Vagina (tissue), 2 donors: ENCODE measurements at places on chromosomes 16 and 17. TPM values are rescaled to one million over a fixed set of nuclear protein-coding genes. Genes with fewer than 3 reads are reported as not detected.
A peak's percentile ranks its signal among the peaks of the same experiment; 100 is the strongest.

DNA sequence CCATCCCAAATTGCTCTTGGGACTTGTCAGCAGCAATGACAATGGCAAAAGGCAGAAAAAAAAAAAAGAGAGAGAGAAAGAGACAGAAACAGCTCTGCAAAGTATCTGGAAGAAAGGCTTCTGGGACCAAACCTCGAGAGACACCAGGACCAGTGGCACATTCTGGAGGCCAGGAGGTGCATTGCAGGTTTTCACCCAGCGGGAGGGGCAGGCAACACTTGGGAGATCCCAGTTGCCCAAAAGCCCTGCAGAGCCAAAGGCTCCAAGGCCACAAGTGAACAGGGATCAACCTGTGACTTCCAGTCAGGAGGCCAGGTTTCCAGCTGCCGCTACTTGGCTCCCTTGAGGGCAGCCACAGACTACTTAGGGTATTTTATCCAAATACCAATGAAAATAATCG, 110.8 kb upstream of the CDH5 start:
- H3K4me1 ChIP-seq = peaks cover 14% of the 10 kb centered on the region
- no peak overlapping the region for H3K27ac ChIP-seq
- no peaks in the 10 kb centered on the region for H3K27me3 ChIP-seq
- H3K4me3 ChIP-seq = no peak overlapping the region
- no peaks in the 10 kb centered on the region for H3K36me3 ChIP-seq
- DNase-seq = no peak

GRCh38 chr17:44522883-44523671, 19.9 kb upstream of the GPATCH8 start:
- DNase-seq = no peak
- H3K27me3 ChIP-seq = no peaks in the 10 kb centered on the region
- H3K36me3 ChIP-seq = no peaks in the 10 kb centered on the region
- H3K4me3 ChIP-seq = no peak overlapping the region

- no peak overlapping the region for H3K27ac ChIP-seq
- no peaks in the 10 kb centered on the region for H3K27me3 ChIP-seq
- no peak for DNase-seq
- no peak overlapping the region for H3K4me3 ChIP-seq
These were observed 10.2 kb downstream of the COTL1 start for GRCh38 chr16:84607694-84608093.

DNA sequence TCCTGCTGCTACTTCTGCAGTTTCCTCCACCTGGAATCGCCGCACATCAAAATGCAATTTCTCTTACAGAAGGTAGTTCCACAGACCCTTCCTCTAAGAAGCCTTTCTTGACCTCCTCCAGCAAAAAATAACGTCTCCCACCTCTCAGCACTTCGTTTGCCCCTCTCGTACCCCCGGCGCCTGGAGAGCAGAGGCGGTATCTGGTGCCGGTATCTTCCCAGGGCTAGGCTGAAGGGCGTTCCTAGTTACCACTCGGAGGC, 482 bp downstream of the DCTPP1 start:
- H3K36me3 ChIP-seq = no peaks in the 10 kb centered on the region
- H3K4me3 ChIP-seq = peak overlapping the region; percentile 79
- peaks cover 21% of the 10 kb centered on the region for H3K4me1 ChIP-seq
- no peaks in the 10 kb centered on the region for H3K27me3 ChIP-seq

DNA sequence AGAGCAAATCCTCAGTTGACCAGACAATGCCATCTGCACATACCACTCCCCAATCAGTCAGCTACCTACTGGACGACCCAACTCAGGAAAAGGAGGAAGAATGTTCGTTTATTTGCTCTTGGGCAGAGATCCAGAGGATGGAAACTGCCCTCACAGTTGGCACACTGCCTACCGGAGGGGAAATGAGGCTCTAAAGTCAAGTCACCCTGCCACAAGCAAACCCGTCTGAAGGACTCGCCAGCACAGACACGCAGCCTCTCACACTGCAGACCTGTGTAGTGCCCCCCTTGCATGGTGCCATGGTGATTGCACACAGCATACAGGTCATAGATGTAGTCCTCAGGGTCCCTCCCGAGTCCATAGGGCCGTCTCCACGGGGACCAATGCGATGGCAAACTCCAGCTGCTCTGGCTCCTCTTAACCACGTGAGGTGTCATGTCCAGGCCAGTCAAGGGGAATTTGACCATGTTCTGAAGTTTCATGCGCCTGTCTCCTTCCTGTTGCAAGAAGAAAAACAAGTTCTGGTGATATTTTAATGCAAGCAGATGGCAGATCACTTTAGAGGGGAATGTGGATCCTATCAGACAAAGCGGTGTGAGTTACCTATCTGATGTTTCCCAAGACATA, 69.5 kb downstream of the USP31 start:
- peaks cover 13% of the 10 kb centered on the region for H3K4me1 ChIP-seq
- H3K36me3 ChIP-seq = no peaks in the 10 kb centered on the region
- no peak overlapping the region for H3K4me3 ChIP-seq
- H3K27me3 ChIP-seq = no peaks in the 10 kb centered on the region
- H3K27ac ChIP-seq = no peak overlapping the region
- DNase-seq = no peak

GRCh38 chr16:85602402-85603202, 10.5 kb upstream of the GSE1 start:
- no peak for DNase-seq
- peak overlapping the region; percentile 48 for H3K27ac ChIP-seq
- no peak overlapping the region for H3K4me3 ChIP-seq
- H3K27me3 ChIP-seq = no peaks in the 10 kb centered on the region

GRCh38 chr16:67236563-67237395, 9.8 kb downstream of the TMEM208 start:
- DNase-seq = no peak
- peaks cover 48% of the 10 kb centered on the region for H3K36me3 ChIP-seq
- H3K27ac ChIP-seq = no peak overlapping the region
- H3K27me3 ChIP-seq = no peaks in the 10 kb centered on the region
- no peaks in the 10 kb centered on the region for H3K4me1 ChIP-seq

The TMEM92 gene
- 0.74 TPM for total RNA-seq

DNA sequence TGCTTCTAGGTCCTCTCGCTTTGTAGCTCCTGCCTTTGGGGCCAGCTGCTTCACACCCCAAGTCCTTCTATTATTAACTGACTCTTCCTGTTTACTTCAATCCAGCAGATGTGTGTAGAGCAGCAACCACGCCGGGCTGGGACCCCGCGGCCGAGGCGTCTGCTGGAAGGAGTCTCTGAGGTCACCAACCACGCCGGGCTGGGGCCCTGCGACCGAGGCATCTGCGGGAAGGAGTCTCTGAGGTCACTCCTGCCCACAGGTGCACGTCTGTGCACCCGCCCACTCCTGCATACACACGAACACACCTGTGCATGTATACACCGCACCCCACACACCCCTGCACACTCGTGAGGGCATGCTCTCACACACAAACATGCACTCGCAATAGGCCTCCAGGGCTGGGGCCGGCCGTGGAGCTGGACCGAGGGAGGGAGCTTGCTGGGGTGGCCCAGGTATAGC, 7.8 kb upstream of the TEX19 start:
- no peak overlapping the region for H3K4me3 ChIP-seq
- H3K27me3 ChIP-seq = no peaks in the 10 kb centered on the region
- no peak for DNase-seq
- no peak overlapping the region for H3K27ac ChIP-seq
- H3K36me3 ChIP-seq = no peaks in the 10 kb centered on the region
